ENCODE measurements at places on chromosomes 3 and 15.
A peak's percentile ranks its signal among the peaks of the same experiment; 100 is the strongest.

DNA sequence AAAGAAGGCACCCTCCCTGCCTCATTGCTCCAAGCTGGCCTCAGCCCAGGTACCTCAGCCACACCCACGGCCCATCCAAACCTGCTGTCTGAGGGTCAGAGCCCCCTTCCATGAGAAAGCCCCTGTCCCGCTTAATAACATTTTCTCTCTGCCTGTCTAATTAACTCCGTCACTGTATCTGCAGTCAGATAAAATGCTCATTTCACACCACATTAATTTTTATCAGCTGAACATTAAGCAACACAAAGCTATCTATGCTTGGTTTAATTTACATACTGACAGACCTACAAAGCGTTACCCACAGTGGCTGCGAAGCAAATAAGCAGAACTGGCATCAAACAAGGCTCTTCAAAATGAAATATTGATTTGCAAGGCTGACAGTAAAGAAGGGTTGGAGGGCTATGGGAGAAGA is 309.8 kb upstream of the ICE2 start:
- DNase-seq, result no peak

- peak; percentile 75 for DNase-seq
These were observed 2.2 kb upstream of the GRAMD2A start for GRCh38 chr15:72199721-72200212.

GRCh38 chr3:147760941-147761340 is 351.8 kb downstream of the ZIC1 start:
- no peak for DNase-seq

DNA sequence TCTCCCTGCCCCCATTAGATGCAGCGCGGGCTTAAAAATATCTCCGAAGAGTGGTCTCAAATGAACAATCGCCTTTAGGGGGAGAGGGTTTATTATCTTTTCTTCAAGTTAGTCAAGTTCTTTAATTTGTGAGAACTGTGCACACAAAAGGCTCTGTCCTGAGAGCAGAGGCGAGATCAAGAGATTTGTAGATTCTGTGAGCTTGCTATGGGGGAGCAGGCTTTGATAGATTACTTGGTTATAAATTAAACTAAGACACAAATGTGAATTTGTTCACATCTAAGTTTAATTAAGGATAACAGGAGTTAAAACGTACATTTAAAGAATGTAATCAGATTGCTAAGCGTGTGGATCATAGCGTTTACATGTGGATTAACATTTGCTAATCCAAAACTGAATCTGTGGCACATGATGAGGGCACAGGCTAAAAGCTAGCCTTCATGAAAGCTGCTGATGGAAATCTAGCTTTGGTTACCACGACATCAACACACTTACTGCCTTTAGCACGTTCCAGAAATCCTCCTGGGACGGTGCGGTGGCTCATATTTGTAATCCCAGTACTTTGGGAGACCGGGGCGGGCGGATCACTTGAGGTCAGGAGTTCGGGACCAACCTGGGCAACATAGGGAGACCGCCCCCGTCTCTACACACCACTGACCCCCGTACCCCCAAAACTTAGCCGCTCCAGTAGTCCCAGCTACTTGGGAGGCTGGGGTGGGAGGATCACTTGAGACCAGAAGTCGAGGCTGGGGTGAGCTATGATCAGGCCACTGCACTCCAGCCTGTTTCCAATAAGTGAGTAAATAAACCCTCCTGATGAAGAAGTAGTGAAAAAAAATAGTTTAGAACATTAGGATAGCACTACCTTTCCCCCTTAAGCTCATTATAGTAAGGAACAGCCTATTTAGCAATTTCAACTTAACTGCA is 1.0 kb upstream of the PRTG start:
- no peak for DNase-seq

GRCh38 chr15:52200831-52201365 is 9.7 kb upstream of the GNB5 start:
- no peak for DNase-seq

GRCh38 chr3:138971766-138972320 is 24.8 kb downstream of the FOXL2NB start:
- DNase-seq, result no peak

DNA sequence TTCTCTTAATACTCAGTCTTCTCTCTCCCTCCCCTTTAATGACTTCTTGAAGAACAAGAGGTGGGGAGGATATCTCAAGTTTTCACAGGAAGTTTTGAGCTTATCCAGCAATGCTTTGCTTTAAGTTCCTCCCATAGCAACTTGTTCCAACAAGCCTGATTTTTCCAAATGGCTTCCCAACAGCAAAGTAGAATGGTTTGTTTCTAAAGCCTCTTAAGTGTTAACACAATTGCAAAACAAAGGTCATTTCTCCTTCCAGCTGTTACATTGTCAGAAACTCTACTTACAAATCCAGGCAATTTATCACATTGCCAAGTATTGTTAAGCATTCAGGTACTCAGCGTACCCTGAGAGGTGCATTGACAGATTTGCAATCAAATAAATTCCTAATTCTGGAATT is 6.8 kb upstream of the ZNF770 start:
- no peak for DNase-seq

GRCh38 chr15:36694574-36694973 is 115.1 kb downstream of the CDIN1 start:
- DNase-seq, result no peak

GRCh38 chr3:52319921-52320595 is 3.9 kb downstream of the DNAH1 start:
- no peak for DNase-seq

- peak; percentile 87 for DNase-seq
These were observed 13.5 kb downstream of the SNX33 start for GRCh38 chr15:75661100-75661755.

- DNase-seq, result no peak
These were observed 1.5 kb downstream of the EAF2 start for GRCh38 chr3:121836481-121836880.

DNA sequence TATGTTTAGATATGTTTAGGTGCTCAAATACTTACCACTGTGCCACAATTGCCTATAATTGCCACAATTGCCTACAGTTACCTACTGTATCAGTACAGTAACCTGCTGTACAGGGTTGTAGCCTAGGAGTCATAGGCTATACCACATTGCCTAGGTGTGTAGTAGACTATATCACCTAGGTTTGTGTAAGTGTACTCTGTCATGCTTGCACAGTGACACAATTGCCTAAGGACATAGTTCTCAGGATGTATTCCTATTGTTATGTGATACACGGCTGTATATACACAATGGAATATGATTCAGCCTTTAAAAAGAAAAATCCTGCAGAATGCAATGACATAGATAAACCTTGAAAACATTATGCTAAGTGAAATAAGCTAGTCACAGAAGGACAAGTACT is 264.8 kb downstream of the RAP2B start:
- DNase-seq, result no peak

DNA sequence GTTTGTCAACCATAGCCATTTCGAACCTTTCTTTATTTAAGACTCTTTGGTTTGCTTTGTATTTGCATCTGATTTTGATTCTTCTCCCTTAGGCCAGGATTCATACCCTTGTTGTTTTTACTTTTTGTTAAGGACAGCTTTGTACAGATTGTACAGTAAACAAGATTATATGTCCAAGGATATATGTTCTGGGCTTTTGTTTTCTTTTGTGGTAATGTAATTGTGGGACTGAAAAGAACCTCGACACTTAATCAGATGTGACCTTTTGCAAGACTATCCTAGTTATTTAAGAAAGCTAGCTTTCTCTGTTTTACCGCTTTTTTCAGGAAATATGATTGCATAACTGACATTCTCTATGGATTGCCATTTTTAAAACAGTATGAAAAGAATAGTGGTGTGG is 67.0 kb upstream of the SAMMSON start:
- no peak for DNase-seq

- DNase-seq, result no peak
These were observed 279.8 kb downstream of the ZPLD1 start for GRCh38 chr3:102714567-102714966.

- DNase-seq, result no peak
These were observed 14.5 kb downstream of the MESP2 start for GRCh38 chr15:89790661-89791060.
